ENCODE measurements at places on chromosomes 2 and 18. TPM values are rescaled to one million over a fixed set of nuclear protein-coding genes. Genes with fewer than 3 reads are reported as not detected.

- no peak for DNase-seq
Measured at GRCh38 chr18:33076601-33077000, 303.8 kb upstream of the KLHL14 start.

DNA sequence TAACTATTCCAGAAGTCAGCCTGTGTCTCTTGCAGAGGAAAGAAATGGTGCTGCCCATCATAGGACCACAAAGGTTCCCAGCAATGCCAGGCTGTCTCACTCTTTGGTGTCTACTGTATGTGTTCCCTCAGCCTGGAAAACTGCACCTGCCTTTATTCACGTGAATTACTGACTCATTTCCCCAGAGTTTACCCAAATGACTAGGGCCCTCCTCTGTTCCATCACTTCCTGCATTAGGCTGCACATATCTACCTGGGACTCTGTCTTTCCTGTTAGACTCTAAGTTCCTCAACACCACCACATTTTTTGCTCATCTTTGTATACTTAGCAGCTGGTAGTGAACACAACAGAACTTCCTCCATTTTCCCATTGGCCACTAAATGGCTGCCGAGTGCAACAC is 188.3 kb downstream of the FHOD3 start:
- DNase-seq = no peak

GRCh38 chr2:218400167-218400929 is 680 bp downstream of the CTDSP1 start:
- DNase-seq = no peak

The LYPD6B gene
- 98.5 TPM for total RNA-seq

DNA sequence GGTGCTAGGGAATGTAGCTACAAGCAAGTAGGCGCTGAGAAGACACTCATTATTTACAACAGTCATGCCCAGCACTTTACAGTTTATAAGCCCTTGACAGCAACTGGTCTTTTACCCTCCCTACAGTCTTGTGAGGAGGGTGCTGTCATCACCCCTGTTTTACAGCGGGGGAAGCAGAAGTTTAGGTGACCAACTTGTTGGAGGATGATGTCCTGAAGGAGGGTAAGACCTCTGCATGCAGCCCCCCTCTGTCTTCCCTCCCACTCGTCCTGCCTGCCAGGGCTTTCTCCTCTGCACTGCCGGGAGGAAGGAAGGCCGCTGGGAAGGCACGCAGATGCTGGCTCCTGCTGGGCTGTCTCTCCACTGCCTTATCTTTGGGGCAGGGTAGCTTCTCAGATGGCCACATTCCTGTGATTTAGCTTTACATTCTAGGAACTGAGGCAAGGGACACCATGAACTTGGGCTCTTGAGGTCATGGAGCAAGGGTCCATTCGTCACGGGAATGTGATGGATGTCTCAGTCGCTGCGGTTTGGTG is 972 bp downstream of the IL1R1 start:
- DNase-seq = no peak

- no peak for DNase-seq
Measured at GRCh38 chr2:145771525-145771924, 1251.6 kb upstream of the ZEB2 start.

The CD302 gene
- 34.6 TPM for total RNA-seq

The CIDEA gene
- not detected for total RNA-seq

DNA sequence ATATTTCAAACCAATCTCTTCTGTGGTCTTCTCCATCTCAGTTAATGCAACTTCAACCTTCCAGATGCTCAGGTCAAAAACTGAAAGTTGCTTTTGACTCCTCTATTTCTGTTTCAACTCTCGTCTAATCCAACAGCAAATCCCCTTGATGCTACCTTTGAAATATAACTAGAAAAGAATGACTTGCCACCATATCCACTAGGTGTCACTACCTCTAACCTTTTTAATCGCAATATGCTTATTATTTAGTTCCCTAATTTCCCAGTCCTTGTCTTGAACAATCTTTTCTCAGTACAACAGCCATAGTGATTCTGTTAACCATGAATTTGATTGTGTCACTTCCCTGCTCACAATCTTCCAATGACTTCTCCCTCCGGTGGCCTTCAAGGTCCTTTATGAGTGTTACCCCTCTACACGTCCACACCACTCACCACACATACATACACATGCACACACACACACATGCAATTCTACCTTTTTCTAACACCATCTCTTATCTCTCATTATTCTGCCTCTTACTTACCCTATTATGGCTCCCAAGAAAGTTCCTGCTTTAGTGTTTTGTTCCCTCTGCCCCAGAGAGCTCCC is 245.5 kb upstream of the KCNJ3 start:
- no peak for DNase-seq

GRCh38 chr2:160703648-160704585 is 210.3 kb upstream of the RBMS1 start:
- DNase-seq = no peak

Data from mucosa of gallbladder (tissue), 1 donor.